Brain microvascular endothelial cell (primary cell): ENCODE measurements at places on chromosomes 4 and X.

- no peak for DNase-seq
These were observed 35.3 kb downstream of the AREG start for GRCh38 chr4:74480267-74480666.

DNA sequence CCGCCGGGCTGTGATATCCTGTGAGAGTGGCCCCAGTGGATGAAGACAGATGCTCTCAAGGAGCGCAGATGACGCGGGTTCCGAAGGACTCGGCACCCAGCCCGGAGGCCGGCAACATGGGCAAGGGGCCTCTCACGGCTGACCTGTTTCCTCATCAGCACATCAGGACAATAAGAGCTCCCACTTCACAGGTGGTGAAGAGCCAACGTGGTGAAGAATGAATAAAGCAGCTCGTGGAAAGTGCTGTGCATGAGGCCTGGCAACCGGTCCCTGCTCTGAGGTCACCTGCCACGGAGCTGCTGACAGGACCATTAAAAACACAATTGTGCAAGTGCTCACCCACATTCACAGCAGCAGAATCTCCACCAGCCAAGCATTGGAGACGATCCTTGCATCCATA lies 22.9 kb downstream of the ABLIM2 start:
- no peak for DNase-seq

DNA sequence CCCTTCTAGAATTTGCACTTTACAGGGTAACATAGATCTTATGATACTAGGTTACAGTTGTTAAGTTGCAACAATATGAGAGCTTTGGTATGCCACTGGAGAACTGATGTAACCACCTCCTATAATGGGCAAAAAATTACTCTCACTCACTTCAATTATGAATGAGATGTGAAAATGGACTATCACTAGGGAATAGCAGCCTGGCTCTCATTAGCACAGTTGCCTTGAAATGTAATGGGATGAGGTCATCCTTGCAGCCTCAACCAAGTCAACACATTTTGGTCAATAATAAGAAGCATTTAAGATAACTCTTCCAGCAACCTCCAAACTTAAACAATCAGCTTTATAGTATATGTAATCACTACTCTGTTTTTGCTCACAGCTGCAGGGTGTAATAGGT lies 69.4 kb downstream of the TBC1D9 start:
- no peak for DNase-seq

DNA sequence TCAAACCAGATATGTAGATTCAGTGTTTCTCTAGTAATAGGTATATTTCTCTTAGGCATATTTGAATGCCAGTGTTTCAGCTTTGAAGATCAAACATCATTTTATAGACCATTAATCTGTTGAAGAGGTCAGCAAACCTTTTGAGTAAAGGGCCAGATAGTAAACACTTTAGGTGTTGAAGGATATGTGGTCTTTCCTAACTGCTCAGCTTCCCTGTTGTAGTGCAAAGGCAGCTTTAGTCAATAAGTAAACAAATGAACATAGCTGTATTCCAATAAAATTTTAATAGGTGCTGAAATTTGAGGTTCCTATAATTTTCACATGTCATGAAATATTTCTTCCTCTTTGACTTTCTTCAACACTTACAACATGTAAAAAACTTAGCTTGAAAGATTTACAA lies 201.6 kb downstream of the ADGRL3 start:
- no peak for DNase-seq

DNA sequence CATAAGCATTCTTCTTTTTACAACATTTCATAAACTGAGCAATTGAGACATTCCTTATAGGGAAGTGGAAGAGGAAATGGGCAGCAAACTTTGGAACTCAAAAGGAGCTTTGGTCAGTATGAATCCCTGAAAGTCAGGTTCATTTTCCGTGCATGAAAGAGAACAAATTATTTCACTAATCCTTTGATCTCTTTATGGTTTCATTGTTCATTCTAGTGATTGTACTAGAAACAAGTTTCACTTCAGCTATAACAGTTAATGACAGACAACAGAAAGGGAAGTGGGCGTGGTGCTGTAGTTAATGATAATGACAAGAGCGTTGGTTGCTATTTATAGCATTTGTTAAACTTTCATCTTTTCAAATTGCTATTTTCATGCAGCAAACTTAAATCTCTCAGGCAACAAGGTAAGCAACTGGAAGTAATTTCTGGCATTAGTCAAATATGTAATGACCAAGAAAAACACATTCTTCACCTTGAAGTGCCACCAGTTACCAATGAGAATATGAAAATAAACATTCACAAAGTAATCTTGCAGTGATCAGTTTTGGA lies 98.4 kb downstream of the AREG start:
- DNase-seq = no peak
